Ecto neural progenitor cell (in vitro differentiated cells): ENCODE measurements at places on chromosomes 16 and 17.

GRCh38 chr17:21689604-21690003 is 2.7 kb upstream of the KCNJ18 start:
- DNase-seq: no peak

- no peak for DNase-seq
Observed at GRCh38 chr16:74455619-74456289, 34.5 kb upstream of the CLEC18B start.

GRCh38 chr16:46746821-46747776 is 1.0 kb downstream of the MYLK3 start:
- DNase-seq: no peak

GRCh38 chr17:27244491-27245223 is 49.3 kb upstream of the WSB1 start:
- DNase-seq: no peak

DNA sequence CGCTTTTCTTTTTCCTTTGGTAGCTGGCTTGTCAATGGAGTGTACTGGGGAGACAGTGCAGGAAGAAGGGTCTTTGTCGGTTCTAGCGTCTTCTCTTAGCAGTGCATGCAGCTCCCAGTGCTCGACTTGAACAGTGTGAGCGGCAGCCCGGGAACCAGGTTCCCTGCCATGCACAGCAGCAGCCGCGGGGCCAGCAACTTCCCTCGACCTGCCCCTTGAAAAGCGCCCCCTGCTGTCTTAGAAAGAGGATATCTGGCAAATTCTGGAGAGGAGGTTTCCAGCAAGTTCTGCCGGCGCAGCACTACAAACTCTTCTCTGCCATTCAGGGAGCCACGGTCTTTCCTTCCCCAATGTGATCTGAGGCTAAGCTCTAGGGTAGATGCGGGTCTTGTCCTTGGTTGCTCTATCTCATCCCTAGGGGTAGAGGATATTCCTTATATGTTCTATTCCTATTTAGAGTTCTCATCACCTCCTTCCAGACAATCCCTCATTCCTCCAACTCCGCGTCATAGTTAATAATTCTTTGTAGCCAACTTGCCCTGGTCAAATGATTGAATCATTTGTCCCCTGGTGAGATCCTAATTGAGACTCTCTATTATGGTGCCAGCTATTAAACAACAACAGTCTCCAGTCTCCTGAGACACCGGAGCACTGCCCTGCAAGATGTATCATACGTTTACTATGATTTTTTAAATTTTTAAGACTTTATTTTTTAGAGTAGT is 451.3 kb downstream of the PMP22 start:
- DNase-seq: peak; percentile 67

DNA sequence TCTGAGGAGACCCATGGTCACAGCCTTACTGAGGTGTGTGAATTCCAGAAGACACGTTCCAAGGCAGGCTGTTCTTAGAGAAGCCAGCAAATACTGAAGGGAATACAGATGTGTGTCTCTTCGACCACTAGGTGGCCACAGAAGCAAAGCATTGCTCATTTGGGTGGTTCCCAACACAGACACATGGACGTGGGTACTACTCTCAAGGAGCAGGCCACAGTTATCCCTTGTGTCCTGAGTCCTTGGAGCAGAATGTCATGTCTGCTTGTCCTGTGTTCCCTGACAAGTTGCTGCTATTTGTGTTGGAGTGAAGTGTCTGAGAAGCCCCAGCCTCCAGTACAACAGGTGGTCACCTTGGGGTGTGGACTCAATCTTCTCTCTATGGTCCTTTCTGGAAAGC is 30.3 kb downstream of the HMOX2 start:
- no peak for DNase-seq
